ENCODE measurements at places on chromosomes 5 and 9. TPM values are rescaled to one million over a fixed set of nuclear protein-coding genes. Genes with fewer than 3 reads are reported as not detected.

DNA sequence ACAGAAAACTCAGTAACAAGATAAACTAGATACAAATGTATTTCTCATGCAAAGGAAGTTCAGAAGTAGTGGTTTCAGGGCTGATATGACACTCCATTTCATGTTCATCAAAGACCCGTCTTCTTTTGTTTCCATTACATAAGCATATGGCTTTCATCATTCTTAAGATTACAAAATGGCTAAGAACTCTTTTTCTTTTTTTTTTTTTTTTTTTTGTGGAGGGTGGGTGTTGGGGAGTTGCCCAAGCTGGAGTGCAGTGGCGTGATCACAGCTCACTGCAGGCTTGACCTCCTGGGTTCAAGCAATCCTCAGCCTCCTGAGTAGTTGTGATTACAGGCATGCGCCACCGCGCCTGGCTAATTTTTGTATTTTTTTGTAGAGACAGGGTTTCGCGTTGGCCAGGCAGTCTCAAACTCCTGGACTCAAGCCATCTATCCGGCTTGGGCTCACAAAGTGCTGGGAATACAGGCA, 22.0 kb upstream of the PTBP3 start:
- H3K4me3 ChIP-seq = no peak overlapping the region
- no peak for DNase-seq
- no peaks in the 10 kb centered on the region for H3K36me3 ChIP-seq
- H3K4me1 ChIP-seq = peaks cover 1% of the 10 kb centered on the region
- no peaks in the 10 kb centered on the region for H3K27me3 ChIP-seq

Gene CCNO
- not detected for total RNA-seq

GRCh38 chr9:115743709-115744605, 409.6 kb upstream of the PAPPA start:
- no peak overlapping the region for H3K27ac ChIP-seq
- no peak overlapping the region for H3K4me3 ChIP-seq
- H3K4me1 ChIP-seq = no peaks in the 10 kb centered on the region
- no peak for DNase-seq

- H3K4me1 ChIP-seq = peaks cover 28% of the 10 kb centered on the region
- H3K27ac ChIP-seq = no peak overlapping the region
- peak; percentile 94 for DNase-seq
- no peaks in the 10 kb centered on the region for H3K27me3 ChIP-seq
Measured at GRCh38 chr5:14365831-14366430, 215.7 kb upstream of the OTULINL start.

Measured in CD4-positive, CD25-positive, alpha-beta regulatory T cell (primary cell).